Esophagus squamous epithelium (tissue), 5 donors: ENCODE measurements at places on chromosomes 6 and 20.

DNA sequence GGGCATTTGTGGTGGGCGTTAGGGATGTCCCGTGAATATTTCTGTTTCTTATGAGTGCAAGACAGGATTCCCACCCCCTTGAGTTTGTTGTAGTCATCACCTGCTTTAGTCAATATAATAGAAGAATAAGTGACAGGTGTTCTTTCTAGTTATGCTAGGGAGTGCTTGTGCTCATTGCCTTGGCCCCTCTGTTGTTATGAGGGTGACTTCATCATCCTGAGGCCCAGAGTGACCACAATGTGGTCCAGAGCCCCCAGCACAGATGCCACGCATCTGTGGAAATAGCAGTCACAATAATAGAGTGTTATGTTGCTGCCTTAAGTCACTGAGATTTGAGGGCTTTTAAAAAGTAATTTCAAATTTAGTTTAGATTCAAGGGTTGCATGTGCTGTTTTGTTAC lies 42.4 kb downstream of the GGTLC1 start:
- no peak for DNase-seq

DNA sequence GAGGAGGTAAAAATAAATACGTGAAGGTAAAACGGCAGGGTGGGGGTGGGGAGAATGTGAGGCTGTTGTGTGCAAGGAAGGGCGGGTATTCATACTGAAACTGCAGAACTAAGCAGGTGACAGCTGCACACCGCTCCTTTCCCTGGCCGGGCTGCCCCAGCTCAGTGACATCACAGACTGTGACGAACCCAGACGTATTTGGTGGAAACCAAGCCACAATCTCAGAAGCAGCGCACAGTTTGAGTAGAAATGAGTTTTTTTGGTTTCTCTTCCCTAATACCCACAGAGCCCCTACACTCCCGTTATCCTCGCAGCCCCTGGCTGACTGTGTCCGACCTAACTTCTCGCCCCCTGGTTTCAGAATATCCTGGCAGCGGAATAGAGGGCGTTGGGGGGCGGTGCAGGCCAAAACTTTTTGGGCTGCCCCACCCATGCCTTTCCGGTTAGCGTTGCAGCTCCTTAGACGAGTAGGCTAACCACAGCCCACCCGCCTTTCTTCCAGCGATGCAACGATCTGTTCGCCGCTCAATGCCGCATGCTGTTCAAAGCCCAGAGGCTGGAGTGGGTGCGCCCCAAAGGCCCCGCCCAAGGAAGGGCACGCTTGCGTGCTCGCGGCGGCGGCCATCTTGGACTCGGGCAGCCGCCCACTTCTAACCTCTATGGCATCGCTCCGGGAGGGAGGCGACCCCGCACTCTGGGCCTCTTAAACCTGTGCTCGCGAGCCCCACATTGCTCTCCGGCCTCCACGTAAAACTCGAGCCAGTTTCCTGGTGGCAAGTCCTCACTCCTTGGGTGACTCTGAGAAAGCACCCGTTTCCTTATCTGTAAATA lies 9.1 kb downstream of the BAK1 start:
- DNase-seq, result peak; percentile 47

DNA sequence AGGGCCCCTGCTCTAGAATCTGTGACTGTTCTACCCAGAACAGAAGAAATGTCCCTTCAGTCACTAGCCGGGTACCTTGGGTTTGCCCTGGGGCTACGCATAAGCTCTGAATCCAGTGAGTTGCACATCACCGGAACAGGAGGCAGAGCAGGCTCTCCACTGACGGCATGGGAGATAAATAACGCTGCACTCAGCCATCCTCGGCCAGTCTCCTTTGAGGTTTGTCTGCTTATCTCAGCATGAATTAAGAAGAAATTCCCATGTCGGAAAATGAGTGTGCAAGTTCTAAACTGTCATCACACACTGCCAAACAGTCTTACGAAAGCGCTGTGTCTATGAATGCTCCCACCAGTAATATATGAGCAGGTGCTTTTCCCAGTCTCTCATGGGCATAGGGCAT lies 90.8 kb downstream of the FAM50B start:
- no peak for DNase-seq

GRCh38 chr6:163889904-163890514 lies 475.5 kb downstream of the QKI start:
- no peak for DNase-seq

GRCh38 chr6:41489120-41489851 lies 56.9 kb upstream of the FOXP4 start:
- DNase-seq, result no peak

DNA sequence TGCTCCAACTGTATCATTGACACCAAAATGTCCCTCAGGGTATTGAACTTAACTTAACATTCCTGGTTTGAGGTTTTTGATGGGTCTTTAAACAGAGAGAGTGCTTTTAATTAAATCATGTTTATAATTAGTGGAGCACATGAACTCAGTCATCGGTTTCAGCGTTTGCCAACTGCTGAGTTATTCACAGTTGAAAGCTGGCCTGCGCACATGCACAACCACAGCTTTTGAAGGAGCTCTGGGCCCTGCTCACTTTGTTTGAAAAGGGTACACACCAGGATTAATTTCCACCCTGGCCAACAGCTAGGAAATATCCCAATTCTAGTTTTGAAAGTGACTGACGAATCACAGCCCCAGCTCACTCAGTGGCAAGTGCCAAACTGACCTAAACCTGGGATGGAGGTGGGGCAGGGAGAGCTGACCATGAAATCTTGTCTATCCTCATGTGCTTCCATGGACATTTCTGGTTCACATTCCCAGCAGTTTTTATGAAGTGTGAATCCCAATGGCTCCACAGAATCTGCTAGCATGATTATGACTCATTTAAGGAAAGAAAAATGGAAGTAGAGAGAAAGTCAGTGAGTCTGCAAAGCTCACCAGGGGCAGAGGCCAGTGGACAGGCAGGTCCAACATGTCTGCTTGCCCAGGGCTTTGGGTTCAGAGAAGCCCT lies 247.8 kb downstream of the FNDC1 start:
- no peak for DNase-seq

- no peak for DNase-seq
Observed at GRCh38 chr20:58294497-58295455, 14.7 kb upstream of the RAB22A start.

DNA sequence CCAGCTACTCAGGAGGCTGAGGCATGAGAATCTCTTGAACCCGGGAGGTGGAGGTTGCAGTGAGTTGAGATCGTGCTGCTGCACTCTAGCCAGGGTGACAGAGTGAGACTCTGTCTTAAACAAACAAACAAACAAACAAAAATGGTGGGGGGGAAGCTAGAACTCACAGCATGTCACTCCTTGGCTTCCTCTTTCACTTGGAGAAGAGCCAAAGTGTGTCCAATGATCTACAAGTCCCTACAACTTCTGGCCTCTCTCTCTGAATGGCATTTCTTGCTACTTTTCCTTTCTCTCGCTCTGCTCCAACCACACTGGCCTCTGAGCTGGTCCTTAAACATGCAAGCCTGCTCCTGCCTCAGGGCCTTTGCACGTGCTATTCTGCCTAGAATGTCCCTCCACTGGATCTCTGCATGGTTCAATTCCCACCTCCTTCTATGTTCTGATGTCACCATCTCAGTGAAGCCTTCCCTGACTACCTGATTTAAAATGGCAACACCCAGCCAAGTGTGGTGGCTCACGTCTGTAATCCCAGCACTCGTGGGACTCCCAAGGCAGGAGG lies 8.1 kb downstream of the TLDC2 start:
- no peak for DNase-seq

- no peak for DNase-seq
Observed at GRCh38 chr6:49225471-49225870, 237.6 kb downstream of the MMUT start.

GRCh38 chr6:75926293-75927168 lies 145.9 kb downstream of the IMPG1 start:
- no peak for DNase-seq

GRCh38 chr20:32541323-32542258 lies 43.5 kb downstream of the NOL4L start:
- no peak for DNase-seq

- no peak for DNase-seq
Observed at GRCh38 chr6:123016431-123017103, 20.5 kb downstream of the CLVS2 start.

- no peak for DNase-seq
Observed at GRCh38 chr6:14187406-14187805, 69.8 kb downstream of the CD83 start.

- no peak for DNase-seq
Observed at GRCh38 chr6:120056085-120056484, 706.5 kb upstream of the MAN1A1 start.

DNA sequence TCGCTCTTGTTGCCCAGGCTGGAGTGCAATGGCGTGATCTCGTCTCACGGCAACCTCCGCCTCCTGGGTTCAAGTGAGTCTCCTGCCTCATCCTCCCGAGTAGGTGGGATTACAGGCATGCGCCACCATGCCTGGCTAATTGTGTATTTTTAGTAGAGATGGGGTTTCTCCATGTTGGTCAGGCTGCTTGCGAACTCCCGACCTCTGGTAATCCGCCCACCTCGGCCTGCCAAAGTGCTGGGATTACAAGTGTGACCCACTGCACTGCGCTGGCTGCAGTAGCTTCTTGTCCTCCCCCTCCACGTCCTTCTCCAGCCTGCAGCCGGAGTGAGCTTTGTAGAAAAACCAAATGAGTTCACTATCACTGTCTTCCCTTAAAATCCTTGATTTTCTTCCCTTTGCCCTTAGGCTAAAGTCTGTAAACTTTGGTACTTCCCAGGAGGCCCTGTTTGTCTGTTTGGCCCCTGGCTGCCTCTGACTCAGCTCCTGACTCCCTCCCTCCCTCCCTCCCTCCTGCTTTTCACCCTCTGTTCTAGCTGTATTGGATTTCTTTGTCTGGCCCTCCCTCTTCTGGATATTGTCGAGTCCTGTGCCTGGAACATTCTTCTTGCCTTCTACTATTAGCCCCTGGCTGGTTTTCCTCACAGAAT lies 12.9 kb downstream of the PARD6B start:
- no peak for DNase-seq

DNA sequence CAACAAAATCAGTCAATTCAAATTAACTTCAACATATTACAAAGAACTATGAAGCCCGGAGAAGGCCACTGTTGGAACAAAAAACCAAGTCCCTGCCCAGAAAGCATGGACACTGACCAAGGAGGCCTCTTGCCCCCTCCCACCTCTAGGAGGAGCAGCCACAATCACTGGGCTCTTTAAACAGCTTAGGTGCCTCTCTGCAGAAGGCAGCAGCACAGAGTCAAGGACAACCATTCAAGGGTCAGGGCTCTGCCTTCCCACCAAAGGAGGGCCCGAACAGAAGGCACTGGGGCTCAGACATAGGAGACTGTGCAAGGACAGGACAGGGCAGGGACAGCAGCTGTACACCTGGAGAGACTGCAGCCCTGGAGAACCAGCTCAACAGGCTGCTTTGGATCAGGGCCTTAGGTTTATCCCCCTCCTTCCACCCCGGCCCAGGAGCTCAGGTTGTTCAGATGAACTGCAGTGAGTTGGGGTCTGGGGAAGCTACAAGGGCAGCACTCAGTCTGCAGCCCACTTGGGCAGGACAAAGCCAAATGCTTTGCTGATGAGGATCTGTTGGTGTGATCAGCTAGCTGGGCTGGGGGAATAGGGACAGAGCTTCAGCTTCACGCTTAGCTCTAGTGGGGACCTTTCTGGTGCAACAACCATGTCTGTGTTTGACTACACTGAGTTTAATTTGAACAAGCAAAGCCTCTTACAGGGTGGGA lies 17.8 kb downstream of the TOMM34 start:
- DNase-seq, result no peak

- no peak for DNase-seq
Observed at GRCh38 chr20:11118802-11119380, 445.1 kb upstream of the JAG1 start.

GRCh38 chr6:158026901-158027589 lies 45.4 kb downstream of the SYNJ2 start:
- DNase-seq, result no peak

- DNase-seq, result no peak
Observed at GRCh38 chr20:52379723-52380336, 188.3 kb upstream of the ZFP64 start.

DNA sequence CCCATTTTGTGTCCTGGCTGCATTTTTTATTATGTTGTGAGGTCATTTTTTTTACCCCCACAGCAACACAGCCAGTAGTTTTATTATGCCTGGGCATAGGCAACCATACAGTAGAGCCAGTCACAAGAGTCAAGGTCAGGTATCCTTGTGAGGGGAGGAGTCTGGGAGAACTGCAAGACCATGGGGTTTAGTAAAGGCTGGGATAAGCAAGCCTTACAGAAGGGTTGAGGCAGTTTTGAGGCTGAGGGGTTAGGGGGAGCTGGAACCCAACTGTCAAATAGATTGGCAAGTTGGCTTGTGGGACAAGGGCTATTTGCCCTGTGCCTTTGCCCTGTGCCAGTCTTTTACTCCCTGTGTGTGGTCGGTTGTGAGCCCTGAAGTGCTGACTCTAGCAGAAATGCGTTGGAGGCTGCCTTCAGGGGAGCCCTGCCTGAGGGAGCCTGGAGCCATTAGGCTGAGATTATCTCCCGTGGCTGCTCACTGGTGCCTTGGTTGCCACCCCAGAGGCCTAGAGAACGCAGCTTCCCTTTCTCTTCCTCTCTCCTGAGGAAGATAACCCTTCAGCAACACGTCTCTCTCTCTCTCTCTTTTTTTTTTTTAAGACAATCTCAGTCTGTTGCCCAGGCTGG lies 31.1 kb downstream of the RALY start:
- no peak for DNase-seq

- no peak for DNase-seq
Observed at GRCh38 chr20:728256-728944, 39.9 kb downstream of the SLC52A3 start.

DNA sequence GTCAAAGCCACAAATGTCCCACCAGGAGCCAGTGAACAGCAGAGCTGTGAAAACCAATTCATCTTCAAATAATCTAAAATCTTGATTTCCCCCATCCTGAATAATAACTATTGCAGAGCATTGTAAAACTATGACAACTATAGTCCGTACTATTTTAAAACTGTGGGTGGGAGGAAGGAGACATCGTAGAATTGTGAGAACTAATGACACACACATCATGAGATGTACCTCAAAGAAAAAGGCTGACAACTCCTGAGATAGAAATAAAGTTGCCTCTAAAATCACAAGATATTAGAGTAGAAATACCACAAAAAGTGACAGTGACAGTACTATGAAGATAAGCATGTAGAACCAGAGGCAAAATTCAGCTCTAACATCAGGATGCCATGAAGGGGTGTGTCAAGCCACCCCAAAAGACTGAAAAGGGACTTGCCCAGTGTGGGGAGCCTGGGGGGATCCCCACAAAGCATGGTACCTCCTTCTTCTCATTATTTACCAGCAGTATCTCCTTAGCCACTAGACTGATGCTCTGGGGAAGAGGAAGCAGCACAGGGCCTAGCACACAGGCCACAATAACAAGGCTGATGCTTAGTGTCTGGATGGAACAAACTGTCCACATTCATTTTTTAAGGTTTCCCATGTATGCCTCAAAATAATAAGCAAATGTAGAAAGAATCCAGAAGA lies 13.4 kb downstream of the NAPB start:
- no peak for DNase-seq
